ENCODE measurements at places on chromosomes 2 and 18.

- H3K27me3 ChIP-seq: no peaks in the 10 kb centered on the region
- H3K36me3 ChIP-seq: no peaks in the 10 kb centered on the region
- peaks cover 14% of the 10 kb centered on the region for H3K4me1 ChIP-seq
- H3K4me3 ChIP-seq: no peak overlapping the region
- no peak for DNase-seq
- H3K27ac ChIP-seq: no peak overlapping the region
These were observed 103.4 kb downstream of the NRP2 start for GRCh38 chr2:205785507-205786260.

GRCh38 chr2:119431976-119432850, 559 bp downstream of the TMEM37 start:
- DNase-seq: no peak
- no peaks in the 10 kb centered on the region for H3K36me3 ChIP-seq
- peak overlapping the region; percentile 92 for H3K4me3 ChIP-seq

GRCh38 chr2:215439404-215439803, 3.5 kb upstream of the FN1 start:
- H3K36me3 ChIP-seq: no peaks in the 10 kb centered on the region
- H3K27me3 ChIP-seq: no peaks in the 10 kb centered on the region
- DNase-seq: no peak
- peak overlapping the region; percentile 33 for H3K27ac ChIP-seq

DNA sequence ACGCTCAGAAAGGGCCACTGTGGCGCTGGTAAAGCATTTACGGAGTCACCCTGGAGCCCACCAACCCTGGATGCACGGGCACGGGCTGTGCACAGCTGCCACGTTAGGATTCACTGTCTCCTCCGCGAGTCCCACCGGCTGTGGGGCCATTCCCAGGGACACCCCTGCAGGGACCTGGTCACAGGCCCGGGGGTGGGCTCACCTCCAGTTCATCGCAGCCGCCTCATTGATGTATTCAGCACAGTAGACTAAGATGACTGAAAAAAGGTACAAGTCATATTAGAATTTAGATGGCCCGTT, 4.7 kb downstream of the TMEM18 start:
- DNase-seq: no peak
- no peak overlapping the region for H3K27ac ChIP-seq
- no peaks in the 10 kb centered on the region for H3K36me3 ChIP-seq
- H3K27me3 ChIP-seq: no peaks in the 10 kb centered on the region
- no peak overlapping the region for H3K4me3 ChIP-seq
- no peaks in the 10 kb centered on the region for H3K4me1 ChIP-seq

GRCh38 chr2:235514627-235515363, 21.0 kb downstream of the AGAP1 start:
- DNase-seq: peak; percentile 80
- no peaks in the 10 kb centered on the region for H3K4me1 ChIP-seq
- H3K27me3 ChIP-seq: no peaks in the 10 kb centered on the region
- H3K27ac ChIP-seq: peak overlapping the region; percentile 43
- H3K4me3 ChIP-seq: no peak overlapping the region

DNA sequence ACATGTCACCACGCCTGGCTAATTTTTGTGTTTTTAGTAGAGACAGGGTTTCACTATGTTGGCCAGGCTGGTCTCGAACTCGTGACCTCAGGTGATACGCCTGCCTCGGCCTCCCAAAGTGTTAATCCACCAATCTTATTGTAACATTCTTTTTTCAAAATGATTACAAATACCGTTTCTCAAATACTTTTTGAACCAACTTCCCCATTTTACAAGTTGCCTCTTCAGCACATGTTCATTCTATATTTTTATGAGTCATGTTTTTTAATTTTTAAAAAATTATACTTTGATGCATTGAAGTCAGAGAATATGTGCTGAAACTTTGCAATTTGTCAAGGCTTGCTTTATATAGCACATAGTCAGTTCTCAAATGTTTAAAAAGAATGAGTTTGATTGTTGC, 58.2 kb downstream of the QPCT start:
- H3K4me3 ChIP-seq: no peak overlapping the region
- no peak for DNase-seq
- H3K27me3 ChIP-seq: no peaks in the 10 kb centered on the region
- no peaks in the 10 kb centered on the region for H3K36me3 ChIP-seq
- H3K27ac ChIP-seq: no peak overlapping the region

GRCh38 chr2:58834404-58834803, 593.3 kb upstream of the FANCL start:
- H3K27me3 ChIP-seq: no peaks in the 10 kb centered on the region
- H3K4me3 ChIP-seq: no peak overlapping the region

DNA sequence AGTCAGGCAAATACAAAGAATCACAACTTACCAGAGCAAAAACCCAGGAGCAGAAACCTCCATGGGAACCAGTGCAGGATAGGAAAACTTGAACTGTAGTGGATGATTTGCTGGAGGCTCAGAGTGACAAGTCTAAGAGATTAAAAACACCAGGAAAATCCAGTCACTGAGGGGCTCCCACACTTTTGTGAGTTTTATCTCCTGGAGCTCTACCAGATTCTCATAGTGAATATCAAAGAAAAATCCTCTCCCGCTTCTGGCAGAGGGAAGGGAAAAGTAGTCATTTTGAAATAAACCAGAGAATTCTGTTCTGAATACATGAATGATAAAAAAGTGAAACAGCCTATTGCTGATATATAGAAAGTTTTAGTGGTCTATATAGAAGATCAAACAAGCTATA, 23.1 kb downstream of the NABP1 start:
- no peak for DNase-seq
- no peak overlapping the region for H3K4me3 ChIP-seq
- H3K4me1 ChIP-seq: no peaks in the 10 kb centered on the region

DNA sequence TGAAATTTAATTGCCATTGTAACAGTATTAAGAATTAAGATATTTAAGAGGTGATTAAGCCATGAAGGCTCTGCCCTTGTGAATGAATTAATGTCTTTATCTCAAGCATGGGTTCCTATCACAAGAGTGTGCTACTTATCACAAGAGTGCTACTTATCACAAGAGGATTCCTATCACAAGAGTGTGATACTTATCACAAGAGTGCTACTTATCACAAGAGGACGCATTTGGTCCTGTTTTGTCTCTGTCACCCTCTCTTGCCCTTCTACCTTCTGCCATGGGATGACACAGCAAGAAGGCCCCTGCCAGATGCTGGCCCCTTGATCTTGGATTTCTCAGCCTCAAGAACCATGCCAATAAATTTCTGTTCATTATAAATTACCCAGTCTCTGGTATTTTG, 13.2 kb upstream of the COL5A2 start:
- no peaks in the 10 kb centered on the region for H3K4me1 ChIP-seq
- no peak for DNase-seq
- H3K4me3 ChIP-seq: no peak overlapping the region
- no peaks in the 10 kb centered on the region for H3K36me3 ChIP-seq
- no peaks in the 10 kb centered on the region for H3K27me3 ChIP-seq
- H3K27ac ChIP-seq: no peak overlapping the region

DNA sequence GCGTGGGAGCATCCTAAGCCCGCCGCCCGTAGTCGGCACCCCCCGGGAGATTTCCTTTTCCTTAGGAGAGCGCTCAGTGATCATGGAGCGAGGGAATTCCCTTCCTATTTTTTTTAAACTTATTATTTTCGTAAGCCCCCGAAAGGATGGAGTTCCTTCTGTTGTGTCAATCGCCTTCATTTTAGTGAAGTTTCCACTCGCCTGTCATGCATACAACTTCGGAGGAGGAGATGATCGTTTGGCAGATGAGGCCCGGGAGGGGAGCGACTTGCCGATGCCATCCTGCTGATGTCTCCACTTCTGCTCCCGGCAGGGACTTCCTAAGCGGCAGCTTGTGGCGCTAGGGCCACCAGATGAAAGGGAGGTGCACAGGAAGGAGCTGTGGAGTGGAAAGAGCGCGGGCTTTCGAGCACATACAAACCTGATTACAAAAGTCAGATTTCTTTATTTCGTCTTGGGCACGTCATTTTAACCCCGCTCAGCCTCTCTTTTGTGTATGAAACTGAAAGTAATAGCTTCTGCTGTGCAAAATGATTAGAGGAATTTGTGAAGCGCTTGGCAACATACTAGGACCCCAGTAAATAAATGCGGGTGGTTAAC, at the start of gene ADGRF3:
TSS of gene ADGRF3 (minus strand) at position 336 of the 600 bp plus-strand sequence. CDS start 555 bp downstream, outside the sequence.
- no peaks in the 10 kb centered on the region for H3K36me3 ChIP-seq
- no peaks in the 10 kb centered on the region for H3K4me1 ChIP-seq
- peak; percentile 78 for DNase-seq
- H3K27me3 ChIP-seq: no peaks in the 10 kb centered on the region

- H3K36me3 ChIP-seq: no peaks in the 10 kb centered on the region
- no peak overlapping the region for H3K27ac ChIP-seq
- H3K27me3 ChIP-seq: no peaks in the 10 kb centered on the region
- no peak for DNase-seq
- no peak overlapping the region for H3K4me3 ChIP-seq
These were observed 9.8 kb downstream of the ARHGAP25 start for GRCh38 chr2:68744366-68744912.

DNA sequence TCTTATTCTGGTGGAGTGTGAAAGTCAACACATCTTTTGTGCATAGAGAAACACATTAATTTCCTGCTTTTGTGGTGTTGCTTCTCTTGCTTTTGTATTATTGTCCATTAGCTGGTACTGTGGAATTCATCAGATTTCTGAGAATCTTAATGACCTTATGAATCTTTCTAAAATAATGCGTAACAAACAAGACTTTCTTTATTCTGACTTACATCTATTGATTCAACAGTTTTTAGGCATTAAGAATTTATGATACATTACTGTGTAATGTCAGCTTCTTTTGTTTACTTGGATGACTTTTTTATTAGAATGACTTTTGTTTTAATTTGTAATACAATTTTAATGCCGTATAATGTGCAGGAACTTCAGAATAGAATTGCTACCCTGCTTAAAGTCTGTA, 43.4 kb downstream of the RAB10 start:
- no peak overlapping the region for H3K4me3 ChIP-seq
- H3K27ac ChIP-seq: no peak overlapping the region
- H3K27me3 ChIP-seq: no peaks in the 10 kb centered on the region
- H3K4me1 ChIP-seq: peaks cover 31% of the 10 kb centered on the region
- DNase-seq: no peak

DNA sequence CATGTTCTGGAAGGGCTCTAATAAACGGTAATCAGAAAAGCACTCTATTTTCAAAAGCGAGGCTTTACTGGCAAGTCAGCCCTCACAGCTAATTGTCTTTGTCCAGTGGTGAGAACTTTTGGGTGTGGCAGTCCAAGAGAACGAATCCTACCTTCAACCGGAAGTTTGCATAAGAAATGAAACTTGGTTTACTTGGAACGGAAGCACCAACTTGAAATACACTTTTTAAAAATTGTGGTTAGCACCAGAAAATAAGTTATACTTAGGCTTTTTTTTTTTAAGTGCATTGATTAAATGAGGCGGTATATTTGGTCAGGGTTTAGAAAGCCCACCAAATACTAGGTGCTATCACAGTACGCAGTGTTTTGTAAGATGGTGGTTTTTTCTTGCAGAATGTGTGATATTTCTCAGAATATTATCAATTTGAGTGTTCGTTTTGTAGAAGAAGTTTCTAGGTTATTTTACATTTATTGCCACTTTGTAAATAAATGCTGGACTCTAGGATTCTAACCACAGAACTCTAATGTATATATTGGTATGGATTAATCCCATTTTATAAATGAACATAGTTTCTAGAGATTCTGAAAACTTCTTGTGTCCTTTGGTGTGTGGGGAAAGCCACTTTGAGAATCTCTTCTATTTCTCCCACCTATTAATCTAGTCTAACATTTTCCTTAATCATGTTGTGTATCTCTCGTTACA, 1.2 kb downstream of the MYL12A start:
- H3K4me3 ChIP-seq: peak overlapping the region; percentile 87
- no peak for DNase-seq
- H3K27ac ChIP-seq: peak overlapping the region; percentile 99
- H3K27me3 ChIP-seq: no peaks in the 10 kb centered on the region

DNA sequence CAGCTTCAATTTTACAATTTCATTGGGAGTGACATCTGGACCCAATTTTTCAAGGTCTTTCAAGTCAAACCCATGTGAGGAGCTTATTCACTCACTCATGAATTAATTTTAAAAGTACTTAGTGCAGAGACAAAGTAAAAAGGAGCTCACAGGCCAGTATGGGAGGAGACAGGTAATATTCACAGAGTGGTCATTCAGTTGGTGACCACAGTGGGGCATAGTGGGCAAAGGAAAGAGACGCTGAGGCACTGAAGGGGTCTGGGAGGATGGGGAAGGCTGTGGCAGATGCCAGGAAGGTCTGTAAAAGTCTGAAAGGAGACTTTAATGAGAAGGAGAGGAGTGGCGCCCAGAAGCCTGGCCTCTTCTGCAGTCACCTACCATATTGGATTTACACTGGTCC, 76.0 kb downstream of the CD8B2 start:
- no peak overlapping the region for H3K27ac ChIP-seq
- no peak for DNase-seq
- H3K4me3 ChIP-seq: no peak overlapping the region
- H3K36me3 ChIP-seq: no peaks in the 10 kb centered on the region
- H3K27me3 ChIP-seq: no peaks in the 10 kb centered on the region
- H3K4me1 ChIP-seq: no peaks in the 10 kb centered on the region

GRCh38 chr2:148726228-148726627, 81.7 kb downstream of the EPC2 start:
- no peaks in the 10 kb centered on the region for H3K4me1 ChIP-seq
- H3K27ac ChIP-seq: no peak overlapping the region
- H3K36me3 ChIP-seq: no peaks in the 10 kb centered on the region

GRCh38 chr2:56170504-56170903, 13.3 kb upstream of the CCDC85A start:
- H3K4me3 ChIP-seq: no peak overlapping the region
- H3K27me3 ChIP-seq: no peaks in the 10 kb centered on the region
- H3K36me3 ChIP-seq: no peaks in the 10 kb centered on the region
- no peak overlapping the region for H3K27ac ChIP-seq
- H3K4me1 ChIP-seq: no peaks in the 10 kb centered on the region

DNA sequence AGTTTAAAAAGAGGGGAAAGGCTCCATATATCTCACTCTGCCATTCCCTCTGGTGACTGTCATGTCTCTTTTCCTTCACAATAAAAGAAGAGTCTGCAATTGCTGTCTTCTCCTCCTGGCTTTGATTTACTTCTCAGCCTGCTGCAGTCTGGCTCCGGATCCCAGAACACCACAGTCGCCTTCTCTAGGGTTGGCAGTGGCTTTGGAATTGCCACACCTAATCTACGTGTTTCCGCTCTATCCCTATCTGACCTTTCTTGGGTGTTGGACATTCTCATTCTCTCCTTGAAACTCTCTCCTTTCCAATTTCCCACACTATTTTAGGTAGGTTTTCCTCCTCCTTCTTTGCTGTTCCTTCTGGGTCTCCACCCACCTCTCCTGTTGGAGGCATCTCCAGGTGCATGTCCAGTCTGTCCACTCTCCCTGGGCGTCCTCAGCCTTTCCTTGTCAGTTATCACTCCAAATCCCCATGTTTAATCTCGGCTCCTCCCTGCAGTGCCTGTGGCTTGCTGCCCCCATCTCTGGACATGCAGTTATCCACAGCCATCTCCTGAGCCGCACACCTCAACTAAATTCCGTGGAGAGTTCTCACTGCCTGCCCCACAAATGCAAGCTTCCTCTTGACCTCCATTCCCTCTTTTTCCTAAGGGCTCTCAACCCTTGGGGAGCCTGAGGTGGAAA, 112.8 kb downstream of the KCTD1 start:
- no peak overlapping the region for H3K27ac ChIP-seq
- no peaks in the 10 kb centered on the region for H3K36me3 ChIP-seq
- DNase-seq: no peak
- no peaks in the 10 kb centered on the region for H3K27me3 ChIP-seq
